Stimulated activated CD8-positive, alpha-beta memory T cell treated with anti-CD3 and anti-CD28 coated beads, Interleukin-4, amount 100 ng/mL, for 4 hours (primary cell): ENCODE measurements at places on chromosomes 3 and 15.

GRCh38 chr3:104987859-104988258 lies 378.9 kb upstream of the ALCAM start:
- no peak for DNase-seq

- no peak for DNase-seq
Observed at GRCh38 chr15:88918738-88919137, 5.6 kb upstream of the MFGE8 start.

DNA sequence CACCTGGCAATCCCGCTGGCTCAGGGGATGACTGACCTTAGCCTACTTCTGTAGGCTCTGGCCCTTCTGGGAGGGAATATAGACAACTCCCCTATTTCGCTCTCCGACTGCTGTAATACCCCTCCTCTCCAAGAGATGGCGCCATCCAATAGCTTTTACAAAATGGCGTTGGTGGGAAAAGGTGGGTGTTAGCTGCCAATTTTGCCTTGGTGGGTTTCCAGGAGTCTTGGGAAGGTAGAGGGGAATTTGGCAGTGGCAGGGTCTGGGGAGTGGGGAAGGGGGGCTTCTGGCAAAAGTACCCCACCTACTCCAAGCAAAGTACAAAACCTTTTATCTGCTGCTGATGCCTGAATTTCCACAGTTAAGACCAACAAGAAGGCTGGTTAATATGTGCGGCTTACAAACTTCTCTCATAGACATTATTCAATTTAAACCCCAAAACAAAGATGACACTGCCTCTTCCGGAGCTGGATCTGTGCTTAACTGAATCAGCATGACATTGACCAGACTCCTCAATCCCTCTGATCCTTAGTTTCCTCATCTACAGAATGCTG lies 62.1 kb downstream of the RASGRF1 start:
- DNase-seq = no peak

- DNase-seq = no peak
Observed at GRCh38 chr15:92402751-92403150, 9.1 kb downstream of the ST8SIA2 start.

GRCh38 chr3:81279481-81280379 lies 481.7 kb downstream of the GBE1 start:
- no peak for DNase-seq

- DNase-seq = no peak
Observed at GRCh38 chr3:44301746-44302145, 36.8 kb upstream of the TCAIM start.

GRCh38 chr3:177618873-177619733 lies 421.8 kb upstream of the TBL1XR1 start:
- no peak for DNase-seq

GRCh38 chr15:49330166-49330565 lies 92.9 kb upstream of the FGF7 start:
- no peak for DNase-seq

DNA sequence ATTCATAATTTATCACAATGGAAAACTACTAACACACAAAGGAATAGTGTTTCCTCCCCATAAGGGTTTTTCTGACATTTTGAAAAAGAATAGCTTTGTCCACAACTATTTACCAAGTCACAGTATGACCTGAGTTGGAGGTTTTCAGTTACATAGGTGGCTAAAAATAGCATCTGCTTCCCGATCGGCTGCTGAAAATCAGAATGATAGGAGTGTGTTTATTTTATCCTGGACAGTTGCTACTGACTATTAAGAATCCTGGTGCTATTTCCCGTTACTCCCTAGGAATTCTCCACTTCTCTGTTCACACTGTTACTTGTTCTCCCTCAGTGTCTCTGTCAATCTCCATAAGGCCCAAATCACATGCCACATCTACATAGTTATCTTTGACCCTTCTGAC lies 353.9 kb upstream of the RARB start:
- no peak for DNase-seq

DNA sequence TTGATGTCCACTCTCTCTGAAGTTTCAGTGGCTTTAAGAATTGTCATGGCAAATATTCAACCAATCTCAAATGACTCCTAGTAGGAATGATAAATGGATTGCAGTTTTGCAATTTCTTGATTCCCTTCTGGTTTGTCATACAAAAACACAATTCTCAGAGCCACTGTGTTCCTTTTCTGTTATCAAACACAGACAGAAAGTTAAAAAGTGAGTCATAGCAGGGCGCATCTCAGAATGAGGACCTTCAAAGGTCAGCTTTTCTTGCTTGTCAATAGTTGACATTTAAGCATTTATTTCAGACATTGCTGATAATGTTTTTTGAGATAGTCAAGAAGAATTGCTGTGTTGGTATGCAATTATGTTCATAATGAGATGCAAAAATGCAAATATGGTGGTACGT lies 405.9 kb downstream of the NR2F2 start:
- DNase-seq = no peak
